Body of pancreas (tissue), 4 donors: ENCODE measurements at places on chromosomes 3 and 15.
A peak's percentile ranks its signal among the peaks of the same experiment; 100 is the strongest.

DNA sequence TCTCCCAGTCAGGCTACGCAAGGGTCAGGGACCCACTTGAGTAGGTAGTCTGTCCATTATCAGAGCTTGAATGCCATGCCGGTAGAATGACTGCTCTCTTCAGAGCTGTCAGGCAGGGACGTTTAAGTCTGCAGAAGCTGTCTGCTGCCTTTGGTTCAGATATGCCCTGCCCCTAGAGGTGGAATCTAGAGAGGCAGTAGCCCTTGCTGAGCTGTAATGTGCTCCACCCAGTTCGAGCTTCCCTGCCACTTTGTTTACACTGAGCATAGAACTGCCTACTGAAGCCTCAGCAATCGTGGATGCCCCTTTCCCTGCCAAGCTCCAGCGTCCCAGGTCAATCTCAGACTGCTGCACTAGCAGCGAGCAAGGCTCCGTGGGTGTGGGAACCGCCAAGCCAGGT lies 57.5 kb upstream of the SETMAR start:
- no peaks in the 10 kb centered on the region for H3K36me3 ChIP-seq
- H3K27me3 ChIP-seq, result no peaks in the 10 kb centered on the region
- H3K4me3 ChIP-seq, result no peak overlapping the region

GRCh38 chr15:62027263-62027565 lies 33.0 kb downstream of the VPS13C start:
- H3K36me3 ChIP-seq, result no peaks in the 10 kb centered on the region
- H3K4me3 ChIP-seq, result no peak overlapping the region
- no peaks in the 10 kb centered on the region for H3K4me1 ChIP-seq
- no peak overlapping the region for H3K27ac ChIP-seq

DNA sequence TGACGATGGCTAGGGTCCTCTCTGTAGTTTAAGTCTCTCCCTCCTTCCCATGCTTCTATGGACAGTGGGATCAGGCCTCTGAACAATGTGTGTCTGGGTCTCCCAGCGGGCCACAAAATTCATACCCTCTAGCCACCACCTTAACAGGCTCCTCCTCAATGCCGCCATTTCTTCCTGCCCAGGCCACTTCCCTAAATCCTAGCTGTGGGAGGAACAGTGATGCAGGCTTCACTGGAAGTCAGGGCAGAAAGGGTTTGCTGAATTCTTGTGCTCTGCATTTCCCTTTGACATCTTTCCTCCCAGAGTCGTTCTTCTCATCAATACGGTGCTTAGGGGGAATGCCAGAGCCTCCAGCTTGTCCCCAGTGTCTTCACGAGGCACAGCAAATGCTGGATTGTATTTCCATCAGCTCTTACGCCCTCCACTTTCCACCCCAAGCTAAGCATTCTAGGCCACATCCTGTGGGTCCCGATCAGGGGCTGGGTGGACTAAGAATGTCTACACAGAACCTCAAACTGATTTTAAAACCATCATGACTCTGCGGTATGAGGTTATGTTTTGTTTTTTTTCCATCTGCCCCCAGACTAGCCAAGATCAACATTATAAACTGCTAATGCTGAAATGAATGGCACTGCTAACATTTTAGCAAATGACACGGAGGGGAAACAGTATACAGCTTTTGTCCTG lies 11.9 kb upstream of the LDHAL6B start:
- H3K36me3 ChIP-seq, result peaks cover 7% of the 10 kb centered on the region
- no peaks in the 10 kb centered on the region for H3K4me1 ChIP-seq
- DNase-seq, result no peak
- H3K27me3 ChIP-seq, result no peaks in the 10 kb centered on the region

DNA sequence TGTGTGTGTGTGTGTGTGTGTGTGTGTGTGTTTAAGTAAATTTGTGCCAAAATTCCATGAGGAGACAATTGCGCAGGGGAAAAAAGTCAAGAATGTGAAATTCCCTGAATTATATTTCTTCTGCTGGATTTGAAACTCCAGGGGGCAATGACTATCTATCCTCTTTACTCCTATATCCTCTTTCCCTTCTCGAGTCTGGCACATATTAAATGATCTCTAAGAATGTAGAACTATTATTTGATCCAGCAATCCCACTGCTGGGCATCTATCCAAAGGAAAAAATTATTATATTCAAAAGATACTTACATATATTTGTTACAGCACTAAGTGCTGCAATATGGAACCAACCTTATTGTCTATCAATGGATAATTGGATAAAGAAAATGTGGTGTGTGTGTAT lies 350.1 kb upstream of the ADAMTS9 start:
- no peaks in the 10 kb centered on the region for H3K4me1 ChIP-seq
- no peaks in the 10 kb centered on the region for H3K27me3 ChIP-seq
- DNase-seq, result no peak
- H3K36me3 ChIP-seq, result no peaks in the 10 kb centered on the region
- no peak overlapping the region for H3K27ac ChIP-seq

DNA sequence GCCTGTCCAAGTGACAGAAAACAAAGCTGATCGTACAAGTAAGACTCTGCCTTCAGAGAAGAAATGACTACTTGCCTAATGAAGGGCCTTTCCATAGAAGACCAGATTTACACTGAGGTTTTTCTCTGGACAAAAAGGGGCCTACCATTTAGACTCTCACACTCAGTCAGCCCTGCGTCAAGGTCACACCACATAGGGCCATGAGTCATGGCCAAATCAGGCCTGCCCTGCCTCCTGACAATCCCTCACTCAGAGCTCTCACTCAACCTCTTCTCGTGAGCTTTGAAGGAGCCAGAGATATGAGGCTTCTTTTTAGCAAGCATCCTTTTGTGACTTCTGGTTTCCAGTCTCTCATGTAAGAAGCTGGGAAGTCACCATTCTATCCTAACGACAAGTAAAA lies 68.1 kb upstream of the NMNAT3 start:
- H3K36me3 ChIP-seq, result no peaks in the 10 kb centered on the region
- no peaks in the 10 kb centered on the region for H3K4me1 ChIP-seq
- no peak for DNase-seq
- no peak overlapping the region for H3K4me3 ChIP-seq
- H3K27ac ChIP-seq, result no peak overlapping the region

- no peak for DNase-seq
- H3K27me3 ChIP-seq, result no peaks in the 10 kb centered on the region
- no peaks in the 10 kb centered on the region for H3K36me3 ChIP-seq
These were observed 14.6 kb downstream of the PRR20G start for GRCh38 chr3:127273206-127273605.

GRCh38 chr15:79035111-79035601 lies 55.4 kb downstream of the RASGRF1 start:
- H3K36me3 ChIP-seq, result no peaks in the 10 kb centered on the region
- no peaks in the 10 kb centered on the region for H3K27me3 ChIP-seq
- H3K4me1 ChIP-seq, result no peaks in the 10 kb centered on the region
- H3K4me3 ChIP-seq, result no peak overlapping the region
- H3K27ac ChIP-seq, result no peak overlapping the region
- DNase-seq, result no peak

GRCh38 chr3:122916580-122916979 lies 111.0 kb downstream of the SEMA5B start:
- no peaks in the 10 kb centered on the region for H3K27me3 ChIP-seq
- no peak overlapping the region for H3K4me3 ChIP-seq
- H3K27ac ChIP-seq, result no peak overlapping the region
- no peak for DNase-seq

- H3K4me3 ChIP-seq, result no peak overlapping the region
- no peaks in the 10 kb centered on the region for H3K27me3 ChIP-seq
- DNase-seq, result no peak
- no peak overlapping the region for H3K27ac ChIP-seq
These were observed 29.8 kb downstream of the OXNAD1 start for GRCh38 chr3:16294844-16295243.

- H3K36me3 ChIP-seq, result no peaks in the 10 kb centered on the region
- no peak for DNase-seq
- no peaks in the 10 kb centered on the region for H3K27me3 ChIP-seq
- H3K27ac ChIP-seq, result no peak overlapping the region
- no peak overlapping the region for H3K4me3 ChIP-seq
These were observed 413.5 kb downstream of the OCA2 start for GRCh38 chr15:27685644-27686043.

DNA sequence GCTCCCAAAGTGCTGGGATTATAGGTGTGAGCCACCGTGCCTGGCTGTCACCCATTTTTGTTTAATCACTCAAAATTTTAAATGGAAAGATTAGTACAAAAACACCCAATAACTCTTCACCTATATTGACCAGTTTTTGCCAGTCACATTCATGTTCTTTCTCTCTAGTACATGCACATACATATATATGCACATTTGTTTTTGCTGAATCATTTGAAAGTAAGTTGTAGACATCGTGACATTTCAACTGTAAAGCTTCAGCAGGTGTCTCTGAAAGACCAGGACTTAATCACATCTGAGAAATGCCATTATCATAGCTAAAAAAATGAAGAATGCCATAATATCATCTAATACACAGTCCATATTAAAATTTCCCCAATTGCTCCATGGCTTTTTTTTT lies 6.5 kb upstream of the SEMA4B start:
- H3K4me1 ChIP-seq, result peaks cover 55% of the 10 kb centered on the region
- no peak for DNase-seq
- H3K36me3 ChIP-seq, result no peaks in the 10 kb centered on the region

DNA sequence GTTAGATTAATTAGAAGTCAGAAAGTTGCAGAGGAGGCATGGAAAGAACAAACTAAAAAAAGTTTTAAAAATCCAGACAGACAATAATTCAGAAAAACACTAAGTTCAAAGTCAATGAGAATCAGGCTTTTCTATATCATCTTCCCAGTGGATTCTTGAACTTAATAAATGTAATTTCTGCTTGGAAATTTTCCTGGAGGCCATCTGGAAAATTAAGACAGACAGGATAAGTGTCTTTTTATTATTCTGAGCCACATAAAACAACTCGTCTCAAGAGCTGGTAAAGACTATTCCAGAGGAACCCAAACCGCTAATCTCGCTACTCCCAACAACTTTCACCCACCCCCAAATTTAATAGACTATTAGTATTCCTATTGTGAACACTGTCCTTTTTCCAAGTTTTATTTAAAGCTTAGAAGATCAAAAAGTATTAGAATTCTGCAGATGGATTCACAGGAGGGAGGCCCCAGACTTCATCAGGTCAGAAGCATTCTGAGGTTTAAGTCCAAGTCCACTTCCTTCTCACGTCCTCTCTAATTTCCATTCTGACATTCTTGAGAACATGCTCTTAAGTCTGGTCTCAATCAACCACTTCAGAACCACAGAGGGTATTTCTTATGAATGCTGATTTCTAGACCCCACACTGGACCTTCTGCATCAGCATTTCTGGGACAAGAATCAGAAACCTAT lies 61.3 kb downstream of the ERC2 start:
- H3K27ac ChIP-seq, result no peak overlapping the region
- DNase-seq, result no peak
- no peaks in the 10 kb centered on the region for H3K4me1 ChIP-seq
- no peak overlapping the region for H3K4me3 ChIP-seq

DNA sequence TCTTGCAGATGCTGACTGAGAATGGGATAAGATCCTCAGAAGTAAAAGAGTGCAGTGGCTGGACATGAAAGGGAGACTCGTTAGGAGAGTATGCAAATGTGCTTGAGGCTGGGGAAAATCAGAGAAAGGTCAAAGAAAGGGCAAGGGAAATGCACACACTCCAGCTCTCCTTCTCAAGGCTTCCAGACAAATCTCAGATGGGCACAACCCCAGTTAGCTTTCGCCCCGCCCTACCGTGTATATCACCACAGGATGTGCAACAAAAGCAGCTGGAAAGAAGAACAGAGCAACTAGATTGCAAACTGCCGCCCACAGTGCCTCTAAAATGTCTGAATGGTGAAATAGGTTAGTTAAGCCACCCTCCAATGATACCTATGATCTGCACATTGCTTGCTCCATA lies 63.9 kb downstream of the CERS3 start:
- H3K36me3 ChIP-seq, result no peaks in the 10 kb centered on the region
- no peak overlapping the region for H3K4me3 ChIP-seq
- H3K27ac ChIP-seq, result no peak overlapping the region
- no peaks in the 10 kb centered on the region for H3K27me3 ChIP-seq
- no peaks in the 10 kb centered on the region for H3K4me1 ChIP-seq

GRCh38 chr3:128369121-128369703 lies 97.5 kb downstream of the DNAJB8 start:
- H3K4me1 ChIP-seq, result no peaks in the 10 kb centered on the region
- no peak overlapping the region for H3K27ac ChIP-seq
- no peaks in the 10 kb centered on the region for H3K27me3 ChIP-seq
- no peak overlapping the region for H3K4me3 ChIP-seq
- no peak for DNase-seq

GRCh38 chr3:11604139-11604892 lies 39.4 kb downstream of the VGLL4 start:
- H3K4me1 ChIP-seq, result peaks cover 53% of the 10 kb centered on the region
- H3K27ac ChIP-seq, result no peak overlapping the region
- H3K36me3 ChIP-seq, result peaks cover 1% of the 10 kb centered on the region
- no peaks in the 10 kb centered on the region for H3K27me3 ChIP-seq

- H3K27me3 ChIP-seq, result no peaks in the 10 kb centered on the region
- DNase-seq, result no peak
- H3K4me3 ChIP-seq, result no peak overlapping the region
These were observed 95.9 kb upstream of the ATP2B2 start for GRCh38 chr3:10601151-10601856.

GRCh38 chr3:41026394-41027177 lies 172.7 kb upstream of the CTNNB1 start:
- H3K27me3 ChIP-seq, result no peaks in the 10 kb centered on the region
- H3K36me3 ChIP-seq, result no peaks in the 10 kb centered on the region
- peak; percentile 31 for DNase-seq
- H3K4me3 ChIP-seq, result no peak overlapping the region

GRCh38 chr3:87987952-87988351 lies 70.9 kb downstream of the CGGBP1 start:
- no peaks in the 10 kb centered on the region for H3K36me3 ChIP-seq
- no peak overlapping the region for H3K27ac ChIP-seq
- no peaks in the 10 kb centered on the region for H3K27me3 ChIP-seq
- no peak overlapping the region for H3K4me3 ChIP-seq

- no peaks in the 10 kb centered on the region for H3K27me3 ChIP-seq
- H3K27ac ChIP-seq, result no peak overlapping the region
- H3K4me3 ChIP-seq, result no peak overlapping the region
- no peak for DNase-seq
These were observed 391.5 kb downstream of the RAP2B start for GRCh38 chr3:153553605-153553945.

DNA sequence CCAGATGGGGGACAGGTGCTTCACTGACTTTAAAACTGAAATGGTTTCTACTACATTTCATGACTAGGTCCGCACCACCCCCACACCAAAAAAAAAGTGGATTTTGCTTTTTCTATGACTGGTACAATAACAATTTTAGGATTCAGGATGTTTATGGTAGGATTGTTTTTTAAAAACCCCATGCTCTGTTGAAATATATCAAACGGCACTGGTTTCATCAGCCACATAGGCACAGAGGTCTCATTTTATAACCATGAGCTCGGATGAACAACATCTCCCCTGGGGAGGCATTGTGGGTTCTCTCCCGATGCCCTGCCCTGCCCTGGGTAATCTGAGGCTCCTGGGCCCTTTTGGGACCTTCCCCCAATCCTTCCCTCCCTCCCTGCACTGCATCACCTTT lies 202.7 kb upstream of the KBTBD8 start:
- no peak overlapping the region for H3K27ac ChIP-seq
- no peak overlapping the region for H3K4me3 ChIP-seq
- H3K36me3 ChIP-seq, result no peaks in the 10 kb centered on the region
- DNase-seq, result no peak
- H3K4me1 ChIP-seq, result no peaks in the 10 kb centered on the region
- no peaks in the 10 kb centered on the region for H3K27me3 ChIP-seq

- H3K4me3 ChIP-seq, result no peak overlapping the region
- no peak for DNase-seq
- H3K27me3 ChIP-seq, result no peaks in the 10 kb centered on the region
- H3K27ac ChIP-seq, result no peak overlapping the region
These were observed 3.3 kb downstream of the DET1 start for GRCh38 chr15:88543065-88543776.
